ENCODE measurements at places on chromosomes 13 and 19.

DNA sequence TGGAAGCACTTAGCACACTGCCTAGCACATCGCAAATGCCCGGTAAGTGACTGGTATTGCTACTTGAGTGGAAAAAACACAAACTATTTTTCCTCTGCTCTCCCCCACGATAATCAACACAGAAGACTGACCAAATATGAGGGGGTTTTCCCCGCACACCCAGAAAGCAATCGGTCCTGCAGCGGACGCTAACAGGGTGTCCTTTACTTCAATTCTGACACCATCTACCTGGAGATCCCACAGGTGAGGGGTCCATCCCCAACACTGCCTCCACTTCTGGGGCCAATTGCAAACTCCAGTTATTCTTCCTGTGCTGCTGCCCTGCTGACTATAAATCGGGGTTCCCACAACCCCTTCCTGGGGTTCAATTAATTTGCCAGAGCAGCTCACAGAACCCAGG, 26.2 kb upstream of the PLEKHF1 start:
- DNase-seq: no peak

DNA sequence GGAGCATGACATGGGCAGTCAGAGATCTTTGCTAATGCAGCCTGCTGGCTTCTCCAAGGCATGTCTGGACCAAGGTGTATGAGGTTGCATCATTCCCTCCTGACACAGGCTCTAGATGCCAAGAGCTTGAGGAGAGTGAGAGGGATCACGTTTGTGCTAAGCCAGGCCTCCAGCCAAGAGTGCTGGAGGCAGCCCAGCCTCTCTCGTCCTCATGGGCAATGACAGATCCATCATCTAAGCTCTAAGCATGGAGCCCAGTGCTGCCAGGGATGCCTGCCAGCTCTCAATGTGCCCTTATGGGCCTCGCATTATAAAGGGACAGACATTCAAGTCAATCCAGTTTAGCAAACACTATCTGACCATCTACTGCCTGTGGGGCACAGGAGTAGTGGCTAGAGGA, 136.3 kb upstream of the VSTM2B start:
- DNase-seq: no peak

DNA sequence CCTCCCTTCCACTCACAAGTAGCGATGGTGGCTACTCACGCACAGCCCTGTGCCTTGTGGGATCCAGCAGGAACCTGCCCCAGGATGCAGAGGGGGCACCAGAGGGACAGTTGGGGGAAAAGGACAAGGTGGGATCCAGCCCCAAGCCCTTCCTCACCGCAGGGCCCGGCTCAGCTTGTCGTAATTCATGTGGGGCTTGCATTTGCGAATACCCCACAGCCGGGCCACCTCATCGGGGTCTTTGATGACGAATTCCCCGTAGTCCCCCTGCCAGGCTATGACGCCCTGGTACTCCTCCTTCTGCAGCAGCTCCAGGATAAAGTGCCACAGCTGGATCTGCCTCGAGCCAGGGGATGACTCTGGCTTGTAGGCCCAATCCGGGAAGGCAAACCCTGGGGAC, 18.5 kb downstream of the ERFL start:
- DNase-seq: no peak

DNA sequence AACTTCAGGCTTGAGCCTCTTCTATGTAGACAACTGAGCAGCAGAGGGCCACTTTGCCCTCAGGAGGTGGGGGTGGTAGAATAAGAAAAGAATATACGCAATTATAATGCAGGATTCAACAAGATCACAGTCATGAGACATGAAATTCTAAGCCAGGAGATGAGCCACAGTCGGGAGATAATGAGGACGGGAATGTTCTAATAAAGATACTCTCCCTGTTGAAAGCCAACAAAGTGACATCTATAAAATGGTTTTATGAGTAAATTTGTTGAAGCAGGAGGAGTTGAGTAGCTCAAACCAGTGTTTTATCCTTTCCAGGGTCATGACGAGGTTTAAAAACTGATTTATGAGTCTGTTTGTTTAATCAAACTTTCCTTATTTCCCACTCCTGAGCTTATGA, 152.0 kb upstream of the SERP2 start:
- DNase-seq: no peak

- DNase-seq: no peak
Observed at GRCh38 chr13:51823863-51824262, 19.9 kb upstream of the DHRS12 start.

GRCh38 chr19:16384688-16385087, 60.1 kb downstream of the KLF2 start:
- peak; percentile 3 for DNase-seq

DNA sequence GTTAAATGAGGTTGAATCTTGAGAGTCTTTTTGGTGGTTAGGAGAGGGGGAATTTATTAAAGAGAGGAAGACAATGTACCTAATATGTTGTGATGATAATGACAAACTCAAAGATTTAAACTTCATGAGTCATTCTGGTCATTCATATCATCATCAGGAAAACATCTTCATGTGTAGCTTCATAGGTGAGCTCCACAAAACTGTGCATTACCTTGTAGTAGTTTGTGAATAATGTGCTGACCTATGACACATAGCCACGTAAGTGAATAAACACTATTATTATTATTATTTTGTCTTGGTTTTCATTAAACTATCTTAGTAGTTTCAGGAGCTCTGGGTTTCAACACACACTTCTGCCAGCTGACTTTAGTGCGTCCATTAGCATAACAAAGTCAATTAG, 997 bp upstream of the GPC6 start:
- no peak for DNase-seq

GRCh38 chr13:73428137-73428536, 369.3 kb downstream of the KLF5 start:
- no peak for DNase-seq

- DNase-seq: no peak
Observed at GRCh38 chr13:106121173-106121754, 414.2 kb downstream of the EFNB2 start.

DNA sequence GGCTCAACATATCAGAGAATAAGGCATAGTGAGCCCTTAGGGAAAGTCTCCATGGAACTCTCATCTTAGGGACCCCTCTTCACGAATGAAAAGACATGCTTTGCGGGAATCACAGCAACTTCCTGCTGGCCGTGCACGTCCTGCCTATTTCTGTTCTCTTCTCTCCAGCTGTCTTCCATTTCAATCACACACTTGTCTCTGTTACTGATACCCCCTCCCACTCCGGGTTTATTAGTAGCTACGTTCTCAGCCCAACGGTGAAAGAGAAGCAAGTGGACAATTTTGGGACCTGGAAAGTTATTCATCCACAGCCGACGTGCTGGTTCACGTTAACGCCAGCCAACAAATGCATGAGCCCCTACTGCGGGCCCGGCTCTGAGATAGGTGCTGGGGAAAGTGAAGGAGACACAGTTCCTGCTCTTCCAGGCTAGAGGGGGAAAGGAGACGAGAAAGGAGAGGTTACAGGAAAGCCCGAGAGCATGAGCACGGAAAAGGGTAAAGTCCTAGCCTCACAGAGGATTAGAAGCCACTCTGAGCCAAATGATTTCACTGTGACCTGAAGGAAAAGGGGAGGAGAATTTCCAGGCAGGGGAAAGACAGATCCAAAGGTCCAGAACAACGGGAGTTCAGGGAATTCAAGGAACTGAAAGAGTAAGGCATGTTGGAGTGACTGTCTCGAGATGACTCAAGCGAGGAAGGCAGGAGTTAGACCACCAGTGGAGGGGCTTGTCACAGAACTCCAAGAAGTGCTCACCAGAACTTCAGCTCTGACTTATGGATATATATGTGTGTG, 81.8 kb upstream of the CLDN10 start:
- DNase-seq: no peak

DNA sequence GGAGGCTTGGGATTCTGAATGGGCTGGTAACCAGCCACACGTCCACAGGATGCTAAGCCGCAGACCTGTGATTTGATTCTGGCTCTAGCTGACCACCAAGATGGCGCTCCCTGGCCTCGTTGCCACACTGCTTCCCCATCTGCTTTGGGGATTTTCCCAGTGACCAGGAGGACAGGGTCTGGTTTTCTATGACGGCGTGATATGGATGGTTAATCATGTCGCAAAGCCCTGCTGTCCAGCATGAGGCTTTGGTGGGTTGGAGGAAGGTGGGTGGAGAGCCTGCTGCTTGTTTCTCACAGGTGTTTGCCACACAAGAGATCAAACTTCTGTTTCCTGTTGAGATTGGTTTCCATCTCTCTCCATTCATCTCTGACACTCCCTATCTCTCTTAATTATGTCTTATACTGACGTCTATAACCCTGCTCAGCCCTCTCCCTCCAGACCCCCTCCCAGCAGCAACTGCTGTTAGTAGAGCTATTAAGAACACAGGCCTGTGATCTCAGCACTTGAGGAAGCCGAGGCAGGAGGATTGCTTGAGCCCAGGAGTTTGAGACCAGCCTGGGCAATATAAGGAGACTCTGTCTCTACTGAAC, 102.7 kb downstream of the SIPA1L3 start:
- no peak for DNase-seq

GRCh38 chr13:37001921-37002250, 1.3 kb downstream of the EXOSC8 start:
- no peak for DNase-seq

- DNase-seq: no peak
Observed at GRCh38 chr13:49756263-49756662, 36.2 kb downstream of the KPNA3 start.

DNA sequence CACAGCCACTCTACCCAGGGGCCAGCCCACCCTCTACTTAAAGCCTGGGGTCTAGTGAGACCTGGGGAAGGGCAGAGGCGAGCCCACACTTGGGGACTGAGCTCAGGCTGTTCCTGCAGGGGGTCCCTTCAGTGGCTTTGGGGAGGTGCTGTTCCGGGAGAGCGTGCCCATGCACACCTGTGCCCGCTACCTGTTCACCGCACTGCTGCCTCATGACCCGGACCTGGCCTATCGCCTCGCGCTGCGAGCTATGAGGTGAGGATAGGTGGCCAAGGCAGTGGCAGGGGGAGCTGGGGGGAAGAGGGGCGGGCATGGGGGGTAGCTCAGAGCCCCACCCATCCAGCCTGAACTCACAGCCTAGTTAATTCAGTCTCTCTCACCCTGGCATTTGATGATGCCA, 24.0 kb downstream of the ZSWIM4 start:
- DNase-seq: no peak

- no peak for DNase-seq
Observed at GRCh38 chr13:99303863-99304521, 3.2 kb downstream of the GPR183 start.

- no peak for DNase-seq
Observed at GRCh38 chr19:43439032-43439708, 24.5 kb downstream of the TEX101 start.

DNA sequence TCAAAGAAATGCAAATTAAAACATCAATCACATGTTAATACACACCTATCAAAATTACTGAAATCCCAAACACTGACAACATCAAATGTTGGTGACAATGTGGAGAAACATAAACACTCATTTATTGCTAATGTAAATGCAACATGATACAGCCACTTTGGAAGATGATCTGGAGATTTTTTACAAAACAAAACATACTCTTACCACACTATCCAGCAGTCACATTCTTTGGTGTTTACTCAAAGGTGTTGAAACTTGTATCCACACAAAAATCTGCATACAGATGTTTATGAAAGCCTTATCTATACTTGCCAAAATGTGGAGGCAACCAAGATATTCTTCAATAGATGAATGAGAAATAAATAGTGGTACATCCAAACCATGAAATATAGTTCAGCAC, 1219.5 kb upstream of the PCDH20 start:
- no peak for DNase-seq

All from left hindlimb (tissue), 1 donor.